SJCRH30 (cell line): ENCODE measurements at places on chromosomes 2 and 18. TPM values are rescaled to one million over a fixed set of nuclear protein-coding genes. Genes with fewer than 3 reads are reported as not detected.

The SERPINB11 gene
- total RNA-seq, result not detected in 2 replicates

The PDCD1 gene
- total RNA-seq, result 0.08 and 0.28 TPM in 2 replicates

The COLEC12 gene
- not detected in 2 replicates for total RNA-seq

DNA sequence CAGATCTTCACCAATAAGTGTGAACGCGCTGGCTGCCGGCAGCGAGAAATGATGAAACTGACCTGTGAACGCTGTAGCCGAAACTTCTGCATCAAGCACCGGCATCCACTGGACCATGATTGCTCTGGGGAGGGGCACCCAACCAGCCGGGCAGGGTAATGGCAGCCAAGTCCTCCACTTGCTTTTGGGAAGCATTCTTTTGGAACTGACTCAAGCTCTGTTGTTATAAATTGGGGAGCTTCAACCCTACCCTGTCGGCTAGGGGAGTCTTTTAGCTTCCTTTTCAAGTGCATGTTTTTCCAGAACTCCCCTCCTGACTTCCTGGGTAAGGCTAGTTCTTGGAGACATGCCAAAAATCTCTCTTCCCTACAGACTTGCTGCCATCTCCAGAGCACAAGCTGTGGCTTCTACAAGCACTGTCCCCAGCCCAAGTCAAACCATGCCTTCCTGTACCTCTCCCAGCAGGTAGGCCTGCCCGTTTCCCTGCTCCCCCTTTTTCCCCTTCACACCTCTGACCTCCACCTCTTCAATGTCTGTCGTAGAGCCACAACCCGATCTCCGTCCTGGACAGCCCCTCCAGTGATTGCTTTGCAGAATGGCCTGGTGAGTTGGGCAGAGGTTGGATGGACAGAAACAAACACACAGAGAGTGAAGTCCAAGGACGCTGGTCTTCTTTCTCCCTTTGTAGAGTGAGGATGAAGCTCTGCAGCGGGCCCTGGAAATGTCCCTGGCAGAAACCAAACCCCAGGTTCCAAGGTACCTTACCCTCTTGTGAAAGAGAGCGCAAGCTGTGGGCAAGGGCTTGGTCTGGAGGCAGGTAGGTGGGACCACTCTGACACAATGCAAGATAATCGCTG is 1.5 kb downstream of the ZFAND2B start:
- H3K36me3 ChIP-seq, result peaks cover 9% of the 10 kb centered on the region; the same call in 1 of the 2 replicates
- no peak overlapping the region for H3K27ac ChIP-seq
- H3K27me3 ChIP-seq, result no peaks in the 10 kb centered on the region
- no peak for DNase-seq
- no peaks in the 10 kb centered on the region for H3K4me1 ChIP-seq

DNA sequence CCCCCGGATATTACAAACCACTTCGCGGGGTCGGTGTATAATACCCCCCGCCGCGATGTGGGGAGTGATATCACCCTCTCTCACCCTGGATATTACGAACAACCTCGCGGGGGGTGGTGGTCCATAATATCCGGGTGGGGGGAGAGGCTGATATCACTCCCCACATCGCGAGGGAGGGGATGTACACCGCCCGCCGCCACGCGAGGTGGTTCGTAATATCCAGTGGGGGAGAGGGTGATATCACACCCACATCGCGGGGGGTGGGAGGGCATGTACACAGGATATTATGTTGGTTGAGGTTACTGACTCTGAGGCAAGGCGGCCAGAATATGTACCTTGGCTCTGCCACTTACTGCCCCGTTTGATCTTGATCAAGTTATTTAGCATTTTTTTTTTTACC is 14.8 kb upstream of the CWC22 start:
- H3K27me3 ChIP-seq, result no peaks in the 10 kb centered on the region
- H3K27ac ChIP-seq, result no peak overlapping the region
- peaks cover 2% of the 10 kb centered on the region; the same call in 1 of the 2 replicates for H3K4me1 ChIP-seq
- H3K4me3 ChIP-seq, result no peak overlapping the region
- DNase-seq, result no peak

DNA sequence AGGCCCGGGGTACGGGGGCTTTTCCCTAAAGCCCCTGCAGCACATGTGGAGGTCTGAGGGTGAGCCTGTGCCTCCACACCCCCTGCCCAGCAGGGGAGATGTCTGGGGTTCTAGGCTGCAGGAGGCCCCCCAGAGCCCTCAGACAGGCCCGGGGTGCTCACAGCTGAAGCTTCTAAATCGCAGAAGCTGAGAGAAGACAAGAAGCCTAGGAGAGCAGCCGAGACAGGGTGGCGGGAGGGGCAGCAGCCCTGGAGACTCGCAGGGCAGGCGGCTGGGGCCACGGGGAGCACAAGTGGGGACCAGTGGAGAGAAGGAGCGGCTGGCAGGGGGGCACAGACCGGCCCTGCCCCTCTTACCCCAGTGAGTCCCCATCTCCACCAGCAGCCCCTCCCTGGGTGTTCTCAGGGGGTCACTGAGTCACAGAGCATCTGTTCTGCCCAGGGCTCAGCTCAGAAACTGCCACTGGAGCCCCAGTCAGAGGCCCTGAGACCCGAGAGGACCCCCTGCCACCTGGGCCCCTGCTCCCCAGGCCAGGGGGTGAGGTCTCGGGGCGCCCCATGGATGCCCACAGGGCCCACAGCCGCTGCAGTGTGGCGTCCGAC is 26.1 kb downstream of the GPC1 start:
- no peak for DNase-seq
- peaks cover 44% of the 10 kb centered on the region for H3K4me1 ChIP-seq
- H3K4me3 ChIP-seq, result no peak overlapping the region

DNA sequence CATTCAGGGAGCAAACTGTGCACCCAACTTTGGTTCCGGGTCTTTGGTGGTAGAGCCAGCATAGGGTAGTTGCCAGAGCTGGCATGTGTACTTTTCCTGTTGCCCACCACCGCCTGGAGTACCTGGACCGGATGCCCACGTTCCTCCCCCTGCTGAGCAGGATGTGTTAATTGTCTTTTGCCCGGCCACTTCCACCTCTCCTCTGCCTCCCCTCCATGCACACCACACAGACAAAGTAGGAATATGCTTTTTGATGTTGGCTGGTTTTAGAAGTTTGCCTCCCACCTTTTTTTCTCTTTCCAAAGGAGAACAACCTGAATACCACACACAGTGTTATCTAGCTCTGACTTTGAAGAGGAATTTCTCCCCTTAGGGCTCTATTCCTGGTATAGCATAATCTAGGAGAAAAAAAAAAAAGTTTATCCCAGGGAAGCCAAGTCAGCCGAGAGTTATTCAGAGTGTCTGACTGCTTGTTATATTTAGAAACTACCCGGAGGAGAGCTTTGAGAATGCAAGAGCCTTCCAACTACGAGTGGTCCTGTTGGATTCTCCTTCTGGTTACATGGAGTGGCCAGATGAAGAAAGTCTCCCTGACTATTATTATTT is 111.9 kb downstream of the SETBP1 start:
- no peaks in the 10 kb centered on the region for H3K36me3 ChIP-seq
- peak; percentile 16 for DNase-seq
- no peak overlapping the region for H3K4me3 ChIP-seq
- peak overlapping the region; percentile 46; the same call in 1 of the 2 replicates for H3K27ac ChIP-seq
